Left renal cortex interstitium (tissue), 4 donors: ENCODE measurements at places on chromosomes 6 and 20. TPM values are rescaled to one million over a fixed set of nuclear protein-coding genes. Genes with fewer than 3 reads are reported as not detected.

NKAPL gene
- 2.2 TPM for polyA plus RNA-seq

EBF4 gene
- 36.5 TPM for polyA plus RNA-seq

DNA sequence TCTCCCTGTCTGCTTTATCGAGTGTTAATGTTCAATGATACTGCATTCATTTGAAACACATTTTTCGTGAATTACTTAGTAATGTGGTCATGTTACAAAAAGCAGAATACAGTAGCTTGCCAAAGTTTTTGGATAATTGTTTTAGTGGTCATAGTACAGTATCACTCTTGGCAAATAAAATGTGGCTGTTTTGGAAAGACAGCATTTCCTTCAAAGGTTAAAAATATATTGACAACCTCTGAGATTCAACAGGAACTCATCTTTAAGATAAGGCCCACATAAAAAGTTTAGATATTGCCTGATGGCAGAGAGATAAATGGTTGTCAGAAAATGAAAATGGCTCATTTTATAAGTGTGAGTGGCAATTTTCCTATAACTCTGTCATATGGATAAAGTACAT lies 297.7 kb upstream of the MAN1A1 start:
- DNase-seq: no peak

DNA sequence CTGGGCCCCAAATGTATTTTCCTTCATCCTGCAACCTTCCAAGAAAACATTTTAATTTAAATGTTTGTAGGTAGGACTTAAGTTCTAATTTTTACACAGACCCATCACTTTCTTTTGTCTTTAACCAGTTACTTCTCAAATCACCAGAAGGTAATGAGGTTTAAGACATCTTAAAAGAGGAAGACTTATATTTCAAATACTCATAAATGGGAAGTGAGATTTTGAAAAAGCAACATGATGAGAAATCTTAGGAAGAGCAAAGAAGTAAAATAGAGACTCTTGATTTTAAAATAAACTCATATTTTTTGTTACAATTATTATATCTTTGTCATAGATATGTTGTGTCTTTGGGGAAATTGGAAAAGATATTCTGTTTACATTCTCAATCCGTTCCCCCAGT lies 82.3 kb downstream of the SYNE1 start:
- DNase-seq: no peak

- no peak for DNase-seq
Measured at GRCh38 chr6:49826743-49827406, 39.5 kb downstream of the CRISP1 start.
